EL (cell line): ENCODE measurements at places on chromosomes 6 and 20.

- DNase-seq = no peak
These were observed 66.4 kb downstream of the PLEKHG1 start for GRCh38 chr6:150666071-150666470.

DNA sequence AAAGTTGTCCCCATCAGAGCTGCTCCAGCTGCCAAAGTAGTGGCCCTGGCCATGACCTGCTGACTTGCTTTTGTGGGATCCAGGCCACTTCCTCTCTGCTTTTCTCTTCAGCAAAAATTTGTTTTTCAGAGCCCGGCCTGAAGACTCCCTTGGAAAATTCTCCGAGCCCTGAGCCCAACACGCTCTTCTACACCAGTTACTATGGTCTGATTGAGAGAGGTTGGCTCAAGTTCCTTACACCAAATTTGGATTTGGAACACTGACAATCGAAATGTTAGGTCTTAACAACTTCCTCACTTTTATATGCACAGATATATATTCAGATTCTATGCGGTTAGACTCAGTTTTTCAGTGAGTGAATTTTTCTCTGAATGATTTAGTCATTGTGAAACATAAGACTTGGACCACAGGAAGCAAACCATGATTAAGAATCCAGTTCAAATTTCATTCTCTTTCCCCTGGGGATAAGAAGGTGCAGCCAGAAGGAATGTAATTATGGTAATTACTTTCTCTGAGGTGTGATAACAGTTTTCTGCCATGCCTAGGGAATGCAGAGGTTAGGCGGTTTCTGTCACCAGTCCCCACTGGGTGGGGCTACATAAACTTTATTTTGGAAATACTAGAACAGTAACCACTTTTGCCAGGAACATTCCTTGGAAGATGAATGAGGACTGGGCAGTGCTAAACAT, 365.2 kb downstream of the SYNE1 start:
- DNase-seq = peak; percentile 20

- DNase-seq = no peak
These were observed 32.0 kb upstream of the POU5F1 start for GRCh38 chr6:31202259-31203166.

DNA sequence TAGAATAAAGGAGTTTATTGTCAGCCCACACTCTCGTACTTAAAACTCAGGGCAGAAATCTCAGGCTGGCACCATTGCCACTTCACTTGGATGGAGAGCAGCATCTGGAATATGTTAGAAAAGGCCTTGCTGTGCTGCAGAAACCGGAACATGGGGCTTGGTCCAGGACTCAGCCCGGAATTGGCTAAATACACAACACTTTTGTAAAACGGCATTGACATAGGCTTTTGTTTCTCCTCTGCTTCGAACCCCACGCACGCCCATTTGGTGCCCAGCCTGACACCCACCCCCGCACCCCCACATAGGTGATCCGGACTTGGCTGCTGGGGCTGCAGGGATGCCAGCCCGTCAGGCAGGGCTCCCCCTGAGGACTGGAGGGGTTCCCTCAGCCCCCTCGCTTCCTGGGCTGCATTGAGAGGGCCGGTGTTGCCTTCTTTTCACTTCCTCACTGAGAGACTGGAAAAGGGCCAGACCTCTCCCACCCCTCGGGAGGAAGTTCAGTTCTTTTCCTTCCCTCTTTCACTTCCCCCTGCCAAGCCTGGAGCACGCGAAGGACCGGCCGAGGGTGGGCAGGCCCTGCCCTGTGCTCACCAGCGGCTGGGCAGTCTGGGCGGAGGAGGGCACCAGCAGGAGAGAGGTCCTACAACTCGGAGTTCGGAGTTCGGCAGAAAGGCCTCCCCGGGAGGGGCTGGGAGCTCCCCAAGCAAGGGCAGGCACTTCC, 17.9 kb upstream of the CST3 start:
- no peak for DNase-seq

GRCh38 chr20:63534427-63534830, 2.7 kb downstream of the PTK6 start:
- no peak for DNase-seq

DNA sequence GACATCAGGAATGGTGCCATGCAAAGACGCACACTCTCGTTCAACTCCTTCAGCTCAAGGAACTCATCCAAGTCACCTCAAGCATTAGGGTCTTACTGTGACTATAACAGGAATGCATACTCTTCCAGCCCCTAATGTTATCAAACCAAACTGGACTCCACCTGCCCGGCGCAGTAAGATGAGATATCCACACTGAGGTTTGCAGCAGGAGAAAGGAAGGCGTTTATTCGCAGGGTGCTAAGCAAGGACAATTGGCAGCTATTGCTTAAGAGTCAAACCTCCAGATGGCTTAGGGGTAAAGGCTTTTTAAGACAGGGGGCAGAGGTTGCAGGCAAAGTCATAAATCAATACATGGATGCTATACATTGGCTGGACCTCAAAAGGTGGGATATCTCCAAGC, 159.4 kb upstream of the TAB2 start:
- DNase-seq = no peak

DNA sequence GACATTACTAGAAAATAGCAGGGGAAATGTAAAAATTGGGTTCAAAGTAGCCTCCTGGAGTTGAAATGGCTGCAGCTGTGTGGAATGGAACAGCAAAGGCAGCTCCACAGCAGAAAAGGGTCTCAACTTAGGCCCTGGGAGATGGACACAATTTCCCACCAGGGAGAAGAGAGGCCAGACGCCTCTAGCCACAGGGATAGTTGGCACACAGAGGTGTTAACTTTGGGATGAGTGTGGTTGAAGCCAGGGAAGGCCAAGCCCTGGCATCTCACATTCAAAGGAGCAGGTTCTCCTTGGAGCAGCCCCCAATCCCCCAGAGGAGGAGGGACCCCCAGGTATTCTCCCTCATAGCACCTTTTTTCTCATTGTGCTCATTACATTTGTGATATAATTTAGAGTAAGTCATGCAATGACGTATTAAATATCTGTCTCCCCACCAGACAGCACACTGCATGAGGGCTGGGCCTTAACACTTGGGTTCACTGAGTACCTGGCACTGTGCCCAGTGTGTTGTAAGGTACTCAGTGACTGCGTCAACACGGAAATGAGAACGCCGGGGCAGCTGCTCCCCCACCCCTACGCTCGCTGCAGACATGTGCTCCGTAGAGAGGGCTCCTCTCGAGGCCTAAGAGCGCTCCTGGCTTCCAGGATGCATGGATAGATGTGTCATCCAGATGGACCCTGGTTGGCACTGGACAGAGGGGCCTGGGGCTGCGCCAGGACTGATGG, 76.0 kb upstream of the CD93 start:
- no peak for DNase-seq

DNA sequence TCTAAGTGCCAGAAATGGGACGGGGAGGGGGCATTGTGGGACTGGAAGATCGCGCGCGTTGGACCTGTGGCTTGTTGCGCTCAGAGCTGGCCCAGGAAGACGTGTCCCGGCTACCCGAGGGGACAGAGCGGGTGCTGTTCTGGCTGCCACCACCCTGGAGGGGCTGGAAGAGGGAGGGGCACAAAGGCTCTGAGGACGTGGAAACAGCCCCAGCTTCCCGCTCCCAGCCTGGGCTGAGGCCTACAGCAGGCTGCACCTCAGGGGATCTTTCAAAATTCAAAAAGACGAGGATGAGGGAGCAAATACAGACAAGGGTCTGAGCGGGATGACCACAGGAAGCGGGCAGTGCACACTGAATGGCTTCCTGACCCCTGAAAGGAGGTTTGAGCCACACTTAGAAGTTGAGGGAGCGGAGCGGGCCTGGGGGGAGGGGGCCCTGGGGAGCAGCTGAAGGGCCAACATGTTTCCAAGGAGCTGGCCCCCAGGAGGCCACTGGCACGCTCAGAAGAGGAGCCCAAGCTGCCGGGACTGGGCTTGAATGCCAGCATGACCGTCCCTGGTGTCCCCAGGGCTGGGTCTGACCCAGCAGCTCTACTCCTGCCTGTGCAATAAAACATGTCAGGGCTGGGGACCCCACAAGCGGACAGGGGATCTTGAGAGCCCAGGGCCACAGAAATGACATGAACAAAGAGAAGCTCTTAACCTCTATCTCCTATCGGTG, 1.3 kb downstream of the OXT start:
- DNase-seq = no peak

DNA sequence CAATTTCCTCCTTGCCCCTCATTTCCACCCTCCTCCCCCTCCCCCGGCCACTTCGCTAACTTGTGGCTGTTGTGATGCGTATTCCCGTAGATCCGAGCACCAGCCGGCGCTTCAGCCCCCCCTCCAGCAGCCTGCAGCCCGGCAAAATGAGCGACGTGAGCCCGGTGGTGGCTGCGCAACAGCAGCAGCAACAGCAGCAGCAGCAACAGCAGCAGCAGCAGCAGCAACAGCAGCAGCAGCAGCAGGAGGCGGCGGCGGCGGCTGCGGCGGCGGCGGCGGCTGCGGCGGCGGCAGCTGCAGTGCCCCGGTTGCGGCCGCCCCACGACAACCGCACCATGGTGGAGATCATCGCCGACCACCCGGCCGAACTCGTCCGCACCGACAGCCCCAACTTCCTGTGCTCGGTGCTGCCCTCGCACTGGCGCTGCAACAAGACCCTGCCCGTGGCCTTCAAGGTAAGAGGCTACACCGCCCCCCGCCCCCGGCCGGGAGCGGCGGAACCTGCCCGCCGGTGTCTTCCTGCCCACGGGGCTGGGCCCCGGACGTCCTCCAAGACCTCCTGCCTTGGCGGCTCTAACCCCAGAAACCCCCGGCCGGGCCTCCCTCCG, 44.9 kb upstream of the SUPT3H start:
- DNase-seq = peak; percentile 68

GRCh38 chr6:122388945-122389344, 10.5 kb upstream of the HSF2 start:
- DNase-seq = no peak

DNA sequence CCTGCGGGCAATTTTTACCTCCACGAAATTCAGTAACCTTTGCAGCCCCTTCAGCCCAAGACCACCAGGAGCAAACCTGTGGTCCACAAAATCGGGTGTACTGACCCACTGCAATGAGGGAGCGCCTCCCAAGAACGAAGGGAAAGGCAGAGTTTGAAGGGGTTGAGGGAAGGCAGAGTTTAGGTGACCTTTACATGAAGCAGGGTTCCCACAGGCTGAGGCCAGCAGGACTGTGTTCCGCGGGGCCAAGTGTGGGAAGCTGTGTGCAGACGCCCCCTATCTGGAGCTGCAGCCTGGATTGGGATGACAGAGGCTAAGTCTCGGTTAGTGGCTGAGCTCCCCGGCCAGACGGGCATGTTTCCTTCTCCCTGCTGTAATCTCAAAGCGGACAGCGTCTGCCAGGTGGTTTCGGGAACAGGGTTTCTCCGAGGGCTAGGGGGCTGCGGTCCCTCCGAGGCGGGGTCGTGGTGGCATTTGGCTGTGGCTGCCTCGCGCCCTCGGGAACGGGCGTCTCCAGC, 826 bp upstream of the PYGB start:
- DNase-seq = peak; percentile 79

DNA sequence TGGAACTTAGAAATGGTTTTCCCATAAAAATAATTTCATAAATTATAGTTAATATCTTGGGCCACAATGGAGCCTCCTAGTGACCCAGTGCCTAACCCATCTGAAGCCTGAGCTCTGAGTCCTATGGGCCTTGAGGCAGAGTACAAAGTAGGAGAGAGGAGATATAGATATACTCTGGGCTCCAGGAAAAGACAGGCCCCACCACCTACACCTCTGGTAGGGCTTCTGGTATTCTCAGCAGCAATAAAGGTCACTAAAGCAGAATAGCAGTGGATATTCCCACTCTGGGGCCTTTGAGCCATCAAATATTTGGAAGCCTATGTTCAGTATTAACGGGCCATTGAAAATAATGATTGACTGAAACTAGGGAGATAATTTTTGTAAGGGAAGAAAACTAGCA, 24.1 kb downstream of the CYP39A1 start:
- no peak for DNase-seq

DNA sequence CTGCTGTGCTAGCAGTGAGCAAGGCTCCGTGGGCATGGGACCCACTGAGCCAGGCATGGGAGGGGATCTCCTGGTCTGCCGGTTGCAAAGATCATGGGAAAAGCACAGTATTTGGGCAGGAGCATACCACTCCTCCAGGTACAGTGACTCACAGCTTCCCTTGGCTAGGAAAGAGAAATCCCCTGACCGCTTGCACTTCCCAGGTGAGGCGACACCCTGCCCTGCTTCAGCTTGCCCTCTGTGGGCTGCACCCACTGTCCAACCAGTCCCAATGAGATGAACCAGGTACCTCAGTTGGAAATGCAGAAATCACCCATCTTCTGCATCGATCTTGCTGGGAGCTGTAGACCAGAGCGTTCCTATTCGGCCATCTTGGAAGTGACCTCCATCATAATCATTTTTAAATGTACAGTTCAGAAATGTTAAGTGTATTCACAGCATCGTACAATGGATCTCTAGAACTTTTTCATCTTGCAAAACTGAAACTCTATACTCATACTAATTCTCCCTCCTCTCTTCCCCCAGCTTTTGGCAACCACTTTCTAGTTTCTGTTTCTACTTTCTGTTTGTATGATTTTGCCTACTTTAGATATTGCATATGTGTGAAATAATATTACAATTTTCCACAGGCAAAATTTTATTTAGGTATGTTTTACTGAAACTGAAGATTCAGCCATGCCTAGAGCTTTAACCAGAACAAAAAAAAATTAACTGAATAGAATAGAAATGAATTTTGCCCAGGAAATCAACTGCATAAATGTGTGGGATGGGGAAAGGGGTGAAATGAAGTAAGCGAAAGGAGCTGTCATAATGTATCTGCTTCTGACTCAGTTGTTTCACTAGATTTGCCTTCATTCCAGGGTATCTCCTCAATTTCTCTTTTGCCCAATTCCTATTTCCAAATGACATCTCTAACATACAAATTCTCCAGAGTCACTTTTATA, 100.0 kb downstream of the RWDD2A start:
- no peak for DNase-seq

- no peak for DNase-seq
These were observed 100.1 kb upstream of the PRDM1 start for GRCh38 chr6:105985816-105986632.

DNA sequence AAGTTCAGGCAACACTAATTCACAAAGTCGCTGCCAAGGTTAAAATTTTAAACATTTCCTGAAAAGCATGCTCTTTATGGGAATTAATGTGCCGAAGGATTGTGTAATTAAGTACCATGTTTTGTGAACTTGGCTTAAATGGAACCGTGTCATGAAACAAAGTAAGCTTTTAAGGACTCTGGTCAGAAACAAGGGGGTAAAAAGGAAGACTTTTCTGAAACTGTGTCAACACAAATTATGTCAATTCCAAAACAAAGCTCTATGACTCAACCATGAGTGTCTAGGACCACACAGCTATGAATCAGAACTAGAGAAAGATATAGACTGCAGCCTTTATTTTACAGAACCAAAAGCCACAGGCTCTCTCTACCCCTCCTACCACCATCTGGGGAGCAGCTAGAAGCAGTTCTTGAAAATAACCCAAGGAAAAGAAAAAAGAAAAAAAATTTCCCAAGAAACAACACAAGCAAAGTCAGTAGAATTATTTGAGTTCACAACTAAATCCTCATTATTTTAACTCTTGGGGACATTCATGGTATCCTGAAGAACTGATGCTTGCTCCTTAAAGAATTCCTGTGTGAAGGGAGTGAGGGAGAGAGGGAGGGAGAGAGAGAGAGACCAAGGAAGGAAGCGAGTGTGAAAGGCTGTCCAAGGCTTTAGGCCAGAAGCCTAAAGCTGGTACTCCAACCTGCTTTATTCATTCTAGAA, 81.9 kb downstream of the ZMYND8 start:
- DNase-seq = peak; percentile 92

GRCh38 chr20:9081423-9081966, 12.6 kb downstream of the PLCB4 start:
- DNase-seq = no peak

GRCh38 chr6:21147995-21148394, 445.6 kb upstream of the SOX4 start:
- DNase-seq = no peak

GRCh38 chr6:141483598-141484061, 649.1 kb upstream of the GJE1 start:
- peak; percentile 95 for DNase-seq

- DNase-seq = no peak
These were observed 458.3 kb upstream of the MAP3K7 start for GRCh38 chr6:91045161-91045560.
